ENCODE measurements at places on chromosomes 2 and 18. TPM values are rescaled to one million over a fixed set of nuclear protein-coding genes. Genes with fewer than 3 reads are reported as not detected.

GRCh38 chr2:164023896-164024295 is 288.1 kb upstream of the FIGN start:
- no peak overlapping the region for H3K4me3 ChIP-seq
- no peaks in the 10 kb centered on the region for H3K4me1 ChIP-seq
- H3K27ac ChIP-seq = no peak overlapping the region

Gene FBXO36
- polyA plus RNA-seq = 3.4 TPM

Gene DPYSL5
- polyA plus RNA-seq = 11.9 TPM

DNA sequence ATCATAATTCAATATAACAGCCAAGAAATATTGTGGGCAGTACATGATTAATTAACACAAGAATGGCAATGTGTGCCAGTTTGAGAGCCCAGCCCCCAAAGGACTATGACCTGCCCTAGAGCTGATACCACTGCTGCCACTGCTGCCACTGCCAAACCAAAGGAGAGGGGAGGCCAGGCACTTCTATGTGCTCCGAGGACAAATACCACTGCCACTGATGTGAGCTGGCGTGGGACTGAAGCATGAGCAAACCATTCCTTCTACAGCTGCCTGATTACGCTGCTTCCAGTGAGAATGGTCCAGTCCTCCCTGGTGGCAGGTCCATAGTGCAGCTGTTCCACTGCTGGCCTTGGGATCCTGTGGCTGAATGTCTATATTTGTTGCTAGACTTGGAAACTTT is 392.2 kb downstream of the CCDC85A start:
- no peaks in the 10 kb centered on the region for H3K27me3 ChIP-seq
- H3K27ac ChIP-seq = no peak overlapping the region
- H3K4me3 ChIP-seq = no peak overlapping the region
- no peaks in the 10 kb centered on the region for H3K4me1 ChIP-seq
- no peaks in the 10 kb centered on the region for H3K36me3 ChIP-seq
- DNase-seq = no peak

DNA sequence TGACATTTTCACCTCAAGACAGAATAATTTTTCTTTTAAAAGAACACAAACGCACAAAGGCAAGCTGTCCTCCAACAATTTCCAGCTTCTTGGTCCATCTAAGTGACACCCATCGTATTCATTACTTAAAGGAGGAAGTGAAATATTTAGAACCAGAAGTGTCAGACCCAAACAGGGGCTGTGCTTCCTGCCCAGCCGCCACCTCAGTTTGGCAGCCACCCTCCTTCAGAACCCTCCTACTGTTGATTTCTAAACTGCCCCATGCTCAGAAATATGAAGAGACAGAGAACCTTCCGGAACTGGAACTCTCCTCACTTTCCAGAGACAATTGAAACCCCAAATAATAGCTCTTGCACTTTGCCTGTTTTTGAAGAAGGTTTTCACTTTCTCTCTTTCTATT is 734.8 kb upstream of the SALL3 start:
- H3K4me3 ChIP-seq = no peak overlapping the region
- no peaks in the 10 kb centered on the region for H3K4me1 ChIP-seq
- H3K27ac ChIP-seq = no peak overlapping the region
- DNase-seq = no peak
- H3K27me3 ChIP-seq = no peaks in the 10 kb centered on the region
- H3K36me3 ChIP-seq = no peaks in the 10 kb centered on the region

DNA sequence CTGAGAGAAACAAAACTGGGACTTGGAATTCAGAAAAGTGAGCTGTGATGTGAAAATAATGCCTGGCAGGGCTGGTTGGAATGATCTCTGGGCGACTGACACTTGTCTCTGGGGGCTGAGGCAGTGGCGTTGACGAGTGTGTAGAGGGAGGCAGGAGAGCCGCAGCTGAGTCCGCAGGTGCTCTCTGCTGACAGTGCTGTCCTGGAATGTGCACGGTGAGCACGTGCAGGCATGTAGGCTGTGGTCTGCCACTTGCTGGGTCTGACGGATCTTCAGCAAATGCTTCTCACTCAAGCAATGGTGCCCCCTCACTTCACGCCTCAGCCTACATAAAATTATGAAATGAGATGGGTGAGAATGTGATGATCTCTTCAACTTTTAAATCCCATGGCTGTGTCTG is 38.5 kb upstream of the ATP9B start:
- DNase-seq = no peak
- no peak overlapping the region for H3K27ac ChIP-seq
- no peaks in the 10 kb centered on the region for H3K4me1 ChIP-seq
- H3K36me3 ChIP-seq = no peaks in the 10 kb centered on the region
- no peaks in the 10 kb centered on the region for H3K27me3 ChIP-seq

DNA sequence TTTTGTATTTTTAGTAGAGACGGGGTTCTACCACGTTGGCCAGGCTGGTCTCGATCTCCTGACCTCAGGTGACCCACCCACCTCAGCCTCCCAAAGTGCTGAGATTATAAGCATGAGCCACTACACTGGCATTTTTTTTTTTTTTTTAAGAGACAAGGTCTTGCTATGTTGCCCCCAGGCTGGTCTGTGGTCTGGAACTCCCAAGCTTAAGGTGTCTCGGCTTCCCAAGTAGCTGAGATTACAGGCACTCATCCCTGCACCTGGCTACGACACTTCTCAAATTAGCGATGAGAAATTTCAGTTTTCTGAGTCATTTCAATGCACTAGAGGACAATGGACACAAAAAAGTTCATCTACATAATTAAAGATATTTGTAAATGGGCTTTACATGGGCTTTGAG is 36.6 kb upstream of the TCF7L1 start:
- no peak overlapping the region for H3K4me3 ChIP-seq
- no peak overlapping the region for H3K27ac ChIP-seq
- DNase-seq = no peak
- no peaks in the 10 kb centered on the region for H3K4me1 ChIP-seq
- no peaks in the 10 kb centered on the region for H3K27me3 ChIP-seq

- H3K27ac ChIP-seq = no peak overlapping the region
- H3K4me3 ChIP-seq = no peak overlapping the region
- no peaks in the 10 kb centered on the region for H3K36me3 ChIP-seq
These were observed 311.9 kb upstream of the KLHL29 start for GRCh38 chr2:23073056-23073455.

DNA sequence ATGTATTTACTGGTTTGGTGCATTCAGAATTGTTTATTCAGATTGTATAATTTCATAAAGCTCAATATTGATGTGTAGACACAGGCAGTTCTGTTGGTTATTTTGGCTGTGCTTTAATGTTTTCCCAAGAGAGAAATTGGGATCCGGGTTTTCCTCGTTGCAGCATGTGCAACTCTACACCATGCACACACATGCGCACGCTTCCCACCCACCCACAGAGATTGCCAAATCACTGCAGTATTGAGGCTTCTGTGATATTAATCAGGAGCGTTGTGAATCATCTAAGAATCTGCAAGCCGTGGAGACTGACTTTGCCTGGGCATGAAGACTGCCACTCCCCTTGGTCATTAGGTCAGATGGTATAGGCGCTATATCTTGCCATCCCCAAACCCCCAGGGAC is 571.5 kb downstream of the SLC4A3 start:
- no peak overlapping the region for H3K27ac ChIP-seq
- no peaks in the 10 kb centered on the region for H3K4me1 ChIP-seq

Gene PAIP2B
- polyA plus RNA-seq = 8.4 TPM

Gene RTP5
- not detected for polyA plus RNA-seq

GRCh38 chr2:64186699-64187605 is 42.7 kb upstream of the PELI1 start:
- no peak overlapping the region for H3K4me3 ChIP-seq
- H3K27me3 ChIP-seq = no peaks in the 10 kb centered on the region
- no peak overlapping the region for H3K27ac ChIP-seq
- peaks cover 1% of the 10 kb centered on the region for H3K4me1 ChIP-seq
- DNase-seq = no peak
- H3K36me3 ChIP-seq = no peaks in the 10 kb centered on the region

Gene CYP1B1
- 1.3 TPM for polyA plus RNA-seq

DNA sequence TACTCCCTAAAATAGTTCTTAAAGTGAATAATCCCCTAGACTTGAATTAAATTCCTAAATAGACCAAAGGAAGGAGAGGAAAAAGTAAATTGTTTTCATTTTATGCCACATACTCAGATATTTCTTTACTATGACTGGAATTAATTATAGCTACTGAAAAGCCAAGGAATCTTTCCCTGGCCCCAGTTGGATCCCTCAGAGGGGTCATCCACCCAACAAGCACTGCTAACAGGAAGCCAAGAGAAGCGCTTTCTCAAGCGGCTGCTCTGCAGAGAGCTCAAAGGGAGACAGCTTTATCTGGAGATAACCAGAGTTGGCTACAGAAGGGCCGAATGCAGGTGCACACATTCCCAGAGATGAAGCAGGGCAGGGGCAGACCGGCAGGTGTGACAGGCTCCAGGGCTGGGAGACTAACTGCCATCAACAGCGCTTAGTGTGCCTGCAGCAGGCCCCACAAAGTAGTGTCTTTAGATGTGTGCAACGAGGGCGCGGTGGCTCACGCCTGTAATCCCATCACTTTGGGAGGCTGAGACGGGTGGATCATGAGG is 51.1 kb downstream of the POLR1A start:
- H3K4me1 ChIP-seq = no peaks in the 10 kb centered on the region
- no peak overlapping the region for H3K4me3 ChIP-seq
- no peak for DNase-seq
- H3K36me3 ChIP-seq = peaks cover 40% of the 10 kb centered on the region
- no peak overlapping the region for H3K27ac ChIP-seq

DNA sequence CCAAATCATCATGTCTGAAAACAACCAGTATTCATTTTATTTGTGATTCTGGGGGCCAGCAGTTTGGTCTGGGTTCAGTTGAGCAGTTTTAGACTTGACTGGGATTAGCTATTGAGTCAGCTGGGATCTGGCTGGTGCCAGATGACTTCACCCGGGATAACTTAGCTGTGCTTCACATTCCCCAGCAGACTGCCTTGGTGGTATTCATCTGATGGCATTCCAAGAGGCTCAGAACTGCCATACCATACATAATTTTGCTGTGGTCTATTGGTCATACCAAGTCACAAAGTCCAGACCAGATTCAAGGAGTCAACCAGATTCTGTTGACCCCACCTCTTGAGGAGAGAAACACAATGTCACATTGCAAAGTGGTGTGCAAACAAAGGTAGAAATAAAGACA is 7.8 kb upstream of the FSHR start:
- H3K36me3 ChIP-seq = no peaks in the 10 kb centered on the region
- H3K27ac ChIP-seq = no peak overlapping the region
- H3K4me3 ChIP-seq = no peak overlapping the region
- H3K27me3 ChIP-seq = no peaks in the 10 kb centered on the region

DNA sequence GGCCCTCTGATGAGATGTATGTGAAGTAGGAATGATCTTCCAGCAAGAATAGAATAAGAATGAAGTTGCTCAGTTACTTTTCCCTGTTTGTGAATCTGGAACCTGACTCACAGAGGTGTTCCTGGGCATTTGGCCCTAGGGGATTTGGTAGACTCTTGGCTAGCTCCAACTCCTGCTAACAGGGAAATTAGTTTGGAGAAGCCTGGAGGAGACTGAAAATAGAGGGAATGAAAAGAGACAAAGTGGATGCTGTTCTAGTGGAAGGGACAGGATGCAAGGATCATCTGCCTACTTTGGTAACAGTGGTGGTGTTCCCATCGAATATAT is 19.6 kb downstream of the TMEM17 start:
- H3K36me3 ChIP-seq = no peaks in the 10 kb centered on the region
- H3K4me3 ChIP-seq = no peak overlapping the region
- no peaks in the 10 kb centered on the region for H3K27me3 ChIP-seq

Gene CD8B2
- 0.02 TPM for polyA plus RNA-seq

- no peak overlapping the region for H3K27ac ChIP-seq
- DNase-seq = no peak
- H3K36me3 ChIP-seq = no peaks in the 10 kb centered on the region
- no peaks in the 10 kb centered on the region for H3K4me1 ChIP-seq
These were observed 466.8 kb upstream of the ZEB2 start for GRCh38 chr2:144986691-144987090.

Gene MC4R
- polyA plus RNA-seq = 0.11 TPM
